Stimulated activated CD4-positive, alpha-beta T cell treated with anti-CD3 and anti-CD28 coated beads, Interleukin-12 subunit alpha, Interleukin-12 subunit beta, amount 100 ng/mL, for 48 hours (primary cell): ENCODE measurements at places on chromosomes 11 and 22.

DNA sequence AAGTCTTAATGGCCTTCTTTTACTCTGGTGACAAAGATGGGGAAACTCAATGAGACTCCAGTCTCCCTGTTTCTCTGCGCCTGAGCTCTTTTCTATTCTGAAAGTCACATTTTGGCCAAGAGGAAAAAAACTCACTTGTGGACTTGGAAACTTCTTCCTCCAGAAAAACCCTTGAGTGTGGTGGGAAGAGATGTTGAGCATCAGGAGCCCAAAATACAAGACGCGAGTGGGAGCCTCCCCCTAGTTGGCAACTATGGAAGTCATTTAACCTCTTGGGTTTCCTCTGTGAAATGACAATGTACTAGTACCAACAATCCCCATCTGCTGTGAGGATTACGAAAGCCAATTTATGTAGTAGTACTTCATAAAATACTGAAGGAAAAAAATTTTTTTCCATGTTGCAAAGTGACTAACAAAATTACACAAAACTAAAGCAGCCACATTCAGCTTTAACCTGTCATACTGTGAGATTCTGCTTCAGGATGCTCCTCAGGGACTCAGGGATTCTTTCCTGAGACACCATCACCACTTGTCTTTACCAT is 524 bp upstream of the SLC25A17 start:
- no peak for DNase-seq

- DNase-seq, result no peak
Measured at GRCh38 chr11:115214644-115215234, 289.5 kb downstream of the CADM1 start.

GRCh38 chr11:128421577-128422330 is 165.6 kb downstream of the ETS1 start:
- no peak for DNase-seq

GRCh38 chr11:34928960-34929680 is 12.7 kb downstream of the PDHX start:
- no peak for DNase-seq

GRCh38 chr11:40514124-40514523 is 945.3 kb downstream of the LRRC4C start:
- no peak for DNase-seq

DNA sequence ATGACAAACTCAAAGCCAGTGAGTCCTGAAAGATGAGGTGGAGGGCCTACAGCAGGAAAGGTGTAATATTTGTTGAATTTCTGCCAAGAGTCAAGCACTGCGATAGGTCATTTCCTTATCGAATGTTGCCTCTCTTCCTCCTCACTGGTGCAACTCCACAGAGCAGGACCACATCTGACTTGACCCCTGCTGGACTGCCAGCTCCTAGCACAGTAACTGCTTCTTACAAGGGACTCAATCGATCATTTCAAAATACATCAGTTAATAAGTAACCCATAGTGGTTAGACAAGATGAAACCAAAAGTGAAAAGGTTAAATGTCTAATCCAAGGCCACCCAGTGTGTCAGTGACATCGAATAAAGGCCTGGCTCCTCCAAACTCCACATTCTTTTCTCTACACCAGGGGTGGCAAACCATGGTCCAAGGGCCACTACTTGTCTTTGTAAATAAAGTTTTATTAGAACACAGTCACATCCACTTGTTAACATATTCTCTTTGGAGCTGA is 98.5 kb upstream of the CSNK2A3 start:
- DNase-seq, result no peak

DNA sequence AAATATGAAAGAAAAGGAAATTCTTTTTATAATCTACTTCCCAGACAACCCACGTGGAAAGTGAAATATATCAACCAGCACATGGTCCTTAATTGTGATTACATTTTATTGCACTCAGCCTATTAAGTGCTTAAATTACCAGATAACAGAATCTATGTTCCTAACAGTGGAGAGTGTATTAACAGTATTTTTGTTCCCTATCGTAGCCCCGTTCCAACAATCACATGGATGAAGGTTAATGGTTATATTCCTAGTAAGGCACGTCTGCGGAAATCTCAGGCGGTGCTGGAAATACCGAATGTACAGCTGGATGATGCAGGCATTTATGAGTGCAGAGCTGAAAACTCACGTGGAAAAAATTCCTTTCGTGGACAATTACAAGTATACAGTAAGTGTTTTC is 626.1 kb upstream of the ARHGAP42 start:
- no peak for DNase-seq

DNA sequence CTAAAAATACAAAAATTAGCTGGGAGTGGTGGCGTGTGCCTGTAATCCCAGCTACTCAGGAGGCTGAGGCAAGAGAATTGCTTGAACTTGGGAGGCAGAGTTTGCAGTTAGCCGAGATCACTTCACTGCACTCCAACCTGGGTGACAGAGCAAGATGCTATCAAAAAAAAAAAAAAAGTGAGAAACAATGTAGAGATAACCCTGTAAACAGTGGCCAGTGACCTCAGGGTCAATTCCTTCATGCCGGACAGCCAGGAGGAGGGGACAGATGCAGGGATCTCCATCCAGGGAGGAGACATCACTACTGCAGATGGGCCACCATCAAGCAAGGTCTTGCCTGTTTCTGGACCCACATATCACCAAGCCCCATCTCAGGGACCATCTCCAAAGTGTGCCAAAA is 10.2 kb downstream of the CFL1 start:
- DNase-seq, result no peak

- no peak for DNase-seq
Measured at GRCh38 chr11:84857746-84858145, 769.4 kb downstream of the DLG2 start.

GRCh38 chr11:36854875-36855274 is 256.8 kb upstream of the RAG2 start:
- no peak for DNase-seq

DNA sequence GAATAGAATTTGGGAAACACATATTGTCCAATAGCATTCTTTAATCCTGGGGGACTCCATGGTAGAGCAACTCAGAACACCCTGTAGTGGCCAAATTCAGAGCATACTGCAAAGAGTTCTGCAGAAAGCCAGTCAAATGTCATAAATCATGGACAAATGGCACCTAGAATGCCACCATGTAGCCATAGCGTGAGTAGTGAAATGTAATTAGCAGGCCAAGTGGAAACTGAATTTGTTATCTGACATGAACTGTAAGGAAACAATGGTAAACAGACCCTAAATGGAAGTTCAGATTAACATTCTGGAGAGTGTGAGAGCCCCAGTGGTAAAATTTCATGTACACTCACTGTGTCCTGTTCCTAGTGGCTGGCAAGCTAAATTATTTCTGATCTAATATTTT is 7.0 kb upstream of the PRSS23 start:
- DNase-seq, result no peak
